IMR-90 (cell line): ENCODE measurements at places on chromosomes 3 and 15.

- no peak for DNase-seq
Measured at GRCh38 chr15:100112061-100112420, 229.7 kb downstream of the ADAMTS17 start.

DNA sequence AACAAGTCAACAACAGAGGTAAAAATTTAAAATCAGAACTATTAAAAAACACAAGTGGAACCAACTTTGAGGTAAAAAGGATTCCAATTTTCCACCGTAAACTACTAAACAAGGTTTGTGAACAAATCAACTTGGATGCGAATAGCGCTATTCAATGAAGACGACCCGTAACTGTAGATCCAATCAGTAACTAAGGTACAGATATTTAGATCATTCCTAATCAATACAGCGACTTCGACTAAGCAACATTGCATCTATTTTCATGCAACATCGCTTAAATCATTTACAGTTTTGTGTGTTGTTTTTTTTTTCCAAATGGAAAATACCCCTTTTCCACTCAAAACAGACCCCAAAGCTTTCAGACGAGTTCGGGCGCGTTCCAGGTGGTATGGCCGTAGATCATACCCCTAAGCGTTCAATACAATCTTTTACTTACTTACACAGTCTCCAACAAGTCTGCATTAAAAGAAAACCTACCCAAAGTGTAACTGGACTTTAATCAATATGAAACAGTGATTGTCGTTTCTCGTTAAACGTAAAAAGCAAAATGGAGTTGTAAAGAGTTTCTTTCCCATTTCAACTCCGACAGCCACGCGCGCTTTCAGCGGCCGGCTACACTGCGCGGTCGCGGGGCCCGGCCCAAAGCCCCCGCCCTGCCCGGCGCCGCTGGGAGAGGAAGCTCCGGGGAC lies 786 bp downstream of the RHOA start:
- no peak for DNase-seq

DNA sequence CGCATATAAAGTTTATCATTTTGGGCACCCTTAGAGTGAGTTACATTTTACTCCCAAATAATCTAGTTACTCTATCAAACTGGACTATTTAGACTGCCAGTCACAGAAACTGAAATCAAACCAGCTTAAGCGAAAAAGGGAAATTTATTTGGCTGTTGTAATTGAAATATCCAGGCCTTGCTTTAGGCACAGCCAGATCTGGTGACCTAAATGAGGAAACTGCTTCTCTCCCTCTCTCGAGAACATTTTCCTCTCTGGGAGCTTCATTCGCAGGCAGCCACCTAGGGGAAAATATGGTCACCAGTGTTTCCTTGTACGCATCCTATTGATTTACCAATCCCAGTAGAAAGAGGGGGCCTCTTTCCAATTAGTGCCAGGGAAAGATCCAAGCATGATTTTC lies 175.3 kb upstream of the MITF start:
- no peak for DNase-seq

- no peak for DNase-seq
Measured at GRCh38 chr3:17752876-17753631, 10.6 kb upstream of the TBC1D5 start.

- no peak for DNase-seq
Measured at GRCh38 chr3:48532271-48532976, 24.2 kb downstream of the PFKFB4 start.

- DNase-seq = no peak
Measured at GRCh38 chr3:10170915-10171478, 6.3 kb downstream of the IRAK2 start.

DNA sequence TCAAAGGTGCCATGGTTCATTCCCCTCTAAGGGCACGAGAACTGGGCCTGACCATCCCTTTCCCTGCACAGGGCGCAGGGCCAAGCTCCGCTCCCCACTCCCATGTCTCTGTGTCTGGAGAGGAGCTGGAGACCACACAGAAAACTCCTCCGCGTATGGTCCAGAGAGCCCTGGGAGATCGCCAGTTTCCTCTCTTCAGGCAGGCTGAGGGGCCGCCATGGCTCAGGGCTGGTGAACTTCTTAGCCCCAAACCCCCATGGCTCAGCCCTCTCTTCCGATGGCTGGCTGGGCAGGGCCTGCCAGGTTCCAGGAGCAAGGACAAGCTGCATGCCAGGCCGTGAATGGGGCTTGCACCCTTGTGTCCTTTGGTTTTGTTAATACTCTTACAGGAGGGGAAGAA lies 52.9 kb downstream of the EXOG start:
- DNase-seq = no peak

DNA sequence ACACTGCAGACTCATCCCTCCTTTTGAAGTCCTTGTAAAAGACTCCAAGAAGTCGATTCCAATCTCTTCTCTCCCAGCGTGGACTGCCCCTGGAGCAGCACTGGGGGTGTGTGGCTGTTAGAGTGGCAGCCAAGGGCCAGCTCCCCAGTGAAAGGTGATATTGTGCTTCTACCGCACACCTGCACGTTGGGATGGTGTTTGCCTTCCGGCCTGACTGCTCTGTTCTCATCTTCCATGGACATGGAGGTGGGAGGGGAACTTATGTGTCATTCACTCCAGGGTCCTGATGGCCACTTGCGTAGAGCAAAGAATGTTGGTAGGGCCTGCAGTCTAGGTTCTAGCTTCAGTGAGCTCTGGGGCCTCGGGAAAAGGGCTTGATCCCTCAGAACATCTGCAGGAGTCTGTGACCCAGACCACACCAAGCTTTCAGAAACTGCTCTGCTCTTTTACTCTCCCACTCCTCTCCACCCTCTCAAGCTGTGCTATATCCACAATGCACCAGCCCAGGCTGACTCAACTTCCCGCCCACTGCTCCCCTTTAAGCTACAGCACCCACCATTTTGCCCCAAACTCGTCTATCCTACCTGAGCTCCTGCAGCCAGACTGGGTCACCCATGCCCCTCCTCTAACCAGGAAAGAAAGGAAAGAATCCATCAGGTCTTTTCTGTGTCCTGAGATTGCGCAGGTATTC lies 31.3 kb downstream of the LIPC start:
- no peak for DNase-seq

DNA sequence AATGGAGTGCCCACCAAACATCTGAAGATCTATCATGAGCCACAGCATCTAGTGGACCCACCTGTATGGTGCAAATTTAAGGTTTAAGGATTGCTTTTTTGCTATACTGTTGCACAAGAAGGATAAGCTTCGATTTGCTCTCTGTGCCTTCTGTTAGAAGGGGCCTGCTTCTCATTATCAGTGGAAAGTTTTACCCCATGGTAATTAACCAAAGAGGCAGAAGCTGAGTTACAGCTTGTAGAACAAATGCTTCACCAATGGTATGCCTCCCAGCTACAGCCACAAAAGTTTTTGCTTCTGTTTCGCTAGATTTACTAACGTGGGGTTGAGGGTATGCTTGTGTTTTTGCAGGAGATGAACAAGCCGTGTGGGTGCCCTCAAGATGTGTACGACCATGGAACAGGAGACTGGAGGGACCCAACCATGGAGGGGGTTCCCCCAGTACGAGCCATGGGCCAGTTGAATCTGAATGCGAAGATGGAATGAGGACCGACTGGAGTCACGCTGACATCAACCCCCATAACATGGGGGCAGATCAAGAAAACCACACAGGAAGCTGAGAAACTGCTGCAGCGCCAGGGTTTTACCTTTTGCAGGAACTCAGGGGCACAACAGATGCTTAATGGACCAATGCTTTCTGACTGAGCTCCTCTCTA lies 43.5 kb downstream of the ACAD9 start:
- no peak for DNase-seq

- DNase-seq = no peak
Measured at GRCh38 chr3:183692436-183692835, 5.2 kb upstream of the YEATS2 start.

GRCh38 chr3:104669083-104669482 lies 697.6 kb upstream of the ALCAM start:
- DNase-seq = no peak

- peak; percentile 92 for DNase-seq
Measured at GRCh38 chr3:171770689-171771620, 39.3 kb downstream of the PLD1 start.

GRCh38 chr3:152910211-152910610 lies 75.3 kb downstream of the P2RY1 start:
- no peak for DNase-seq

DNA sequence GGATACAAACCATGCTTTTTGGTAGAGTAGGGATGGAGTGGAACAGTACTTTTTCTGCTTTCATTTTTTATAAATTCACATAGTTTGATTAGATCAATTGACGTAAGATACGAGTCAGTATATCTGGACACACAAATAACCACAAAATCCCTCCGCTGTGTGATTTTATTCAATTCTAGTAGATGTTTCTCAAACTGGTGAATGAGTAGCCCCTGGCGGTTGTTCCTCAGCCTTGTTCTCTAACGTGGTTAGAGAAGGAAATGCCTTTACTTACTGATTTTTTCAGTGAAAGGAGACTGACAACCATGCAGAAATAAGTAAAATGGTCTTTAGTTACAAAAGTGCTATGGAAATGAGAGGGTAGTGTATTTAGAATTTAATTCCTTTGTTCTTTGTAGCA lies 161.0 kb downstream of the TCF12 start:
- no peak for DNase-seq

DNA sequence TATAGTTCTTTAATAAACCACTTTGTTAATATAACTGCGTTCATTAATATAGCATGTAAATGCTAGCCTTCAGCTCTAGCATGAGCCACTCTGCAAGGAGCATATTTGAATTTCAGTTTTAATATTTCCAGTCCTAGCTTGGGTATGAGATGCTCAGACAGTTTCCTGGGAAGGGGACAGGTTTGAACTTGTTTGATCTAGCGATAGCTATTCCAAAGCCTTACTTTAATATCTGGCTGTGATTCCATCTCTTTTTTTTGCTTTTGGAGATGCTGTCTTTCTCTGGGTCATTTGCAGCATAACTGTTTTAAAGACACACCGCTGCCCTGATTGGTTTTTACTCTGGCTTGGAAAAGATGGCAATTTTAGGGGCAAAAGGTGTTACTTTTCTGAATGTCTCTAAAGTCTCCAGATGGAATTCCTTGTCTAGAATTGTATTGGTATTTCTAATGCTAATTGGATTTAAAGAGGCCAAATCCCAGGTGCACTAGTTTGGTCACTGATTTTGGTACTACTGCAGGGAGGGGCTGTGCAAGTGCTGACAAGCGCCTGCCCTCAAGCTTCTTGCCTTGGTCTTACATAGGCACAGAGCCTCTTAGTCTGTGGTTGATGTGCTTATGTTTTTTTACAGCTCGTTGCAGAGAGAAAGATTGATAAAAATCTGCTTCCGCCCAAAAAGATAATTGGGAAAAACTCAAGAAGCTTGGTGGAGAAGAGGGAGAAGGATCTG lies 2.8 kb downstream of the NISCH start:
- no peak for DNase-seq

DNA sequence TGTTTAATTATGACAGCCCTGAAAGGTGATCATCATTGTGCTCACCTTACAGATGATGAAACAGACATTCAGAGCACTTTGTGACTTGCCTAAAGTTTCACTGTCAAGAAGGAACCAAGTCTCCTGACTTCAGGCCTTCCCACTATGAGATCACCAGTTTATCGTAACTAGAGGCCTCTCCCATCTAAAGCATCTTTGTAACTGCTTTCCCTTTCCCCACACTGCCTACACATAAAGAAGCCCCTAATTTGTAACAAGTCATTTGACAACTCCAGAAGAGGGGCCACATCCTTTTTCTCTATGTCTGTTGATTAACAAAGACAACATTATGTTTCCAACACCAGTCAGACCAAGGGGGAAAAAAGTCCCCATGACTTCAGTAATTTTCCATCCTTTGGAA lies 1.1 kb downstream of the KLHL6 start:
- no peak for DNase-seq

GRCh38 chr15:95469496-95470000 lies 861.0 kb upstream of the NR2F2 start:
- no peak for DNase-seq

DNA sequence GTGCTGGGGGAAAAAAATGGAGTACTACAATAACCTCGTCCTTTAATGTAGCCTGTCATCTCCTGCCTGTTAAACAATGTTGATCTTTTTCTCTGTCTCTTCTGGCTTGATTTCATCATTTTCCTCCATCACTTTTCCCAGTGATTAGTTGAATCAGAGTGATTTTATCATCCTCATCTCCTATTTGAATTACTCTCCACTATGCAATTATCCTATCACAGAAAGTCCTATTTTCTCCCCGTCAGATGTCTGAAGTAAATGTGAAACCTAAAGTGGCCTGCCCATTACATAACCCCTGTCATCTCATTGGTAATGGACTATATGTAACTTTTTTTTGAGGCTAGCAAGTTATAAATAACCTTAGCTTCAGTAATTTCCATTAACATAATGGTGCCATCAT lies 201.8 kb downstream of the CACNA2D3 start:
- no peak for DNase-seq

DNA sequence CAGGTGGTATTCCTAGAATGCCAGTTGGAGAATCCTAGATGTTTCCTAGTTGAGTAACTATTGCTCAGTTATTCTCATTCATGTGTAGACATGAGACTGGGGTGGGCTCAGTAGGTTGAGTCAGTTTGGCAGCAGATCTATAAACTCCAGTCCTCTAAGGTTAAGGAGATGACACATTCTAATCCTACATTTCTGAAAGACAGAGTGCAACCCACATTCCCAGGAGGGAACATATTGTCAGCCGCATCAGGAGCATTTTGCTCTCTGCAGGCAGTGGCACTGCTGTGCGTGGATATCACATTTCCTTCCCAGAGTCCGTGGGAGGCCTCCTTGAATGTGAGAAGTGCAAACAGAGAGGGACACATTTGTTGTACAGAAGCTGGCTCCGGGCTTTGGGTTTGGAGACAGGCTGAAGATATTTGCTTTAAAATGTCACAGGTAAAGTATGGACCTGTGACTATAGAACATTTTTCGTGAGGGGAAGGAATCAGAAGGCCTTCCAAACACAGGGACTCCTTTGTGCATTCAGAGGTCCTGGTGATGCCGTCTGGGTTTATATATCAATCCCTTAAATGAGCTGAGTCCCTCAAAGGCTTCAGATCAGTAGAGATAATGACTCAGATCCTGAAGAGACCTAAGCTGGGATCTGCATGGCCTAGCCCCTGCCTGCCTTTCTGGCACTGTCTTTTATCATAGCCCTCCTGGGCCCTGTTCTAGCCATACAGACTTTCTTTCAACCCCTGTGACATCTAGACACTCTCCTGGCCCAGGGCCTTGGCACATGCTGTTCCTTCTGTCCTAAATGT lies 156.5 kb downstream of the CADPS start:
- DNase-seq = no peak

DNA sequence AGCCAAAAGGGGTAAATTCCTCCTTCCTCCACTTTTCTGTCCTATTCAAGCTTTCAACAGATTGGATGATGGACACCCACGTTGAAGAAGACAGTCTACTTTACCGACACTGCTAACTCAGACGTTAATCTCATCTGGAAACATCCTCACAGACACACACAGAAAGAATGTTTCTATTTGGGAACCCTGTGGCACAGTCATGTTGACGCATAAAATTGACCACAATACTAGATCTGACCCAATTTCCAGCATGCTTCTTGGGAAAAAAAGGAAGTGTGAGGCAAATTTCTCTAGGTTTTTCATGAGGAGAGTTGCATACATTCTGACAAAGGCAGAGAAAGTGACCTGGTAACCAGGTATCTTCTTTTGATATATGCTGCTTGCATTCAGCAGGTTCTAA lies 594.1 kb downstream of the FGF12 start:
- DNase-seq = no peak
